Germinal center (tissue), 1 donor: ENCODE measurements at places on chromosomes 6 and 20.

GRCh38 chr20:63738687-63739129 lies 868 bp upstream of the SLC2A4RG start:
- DNase-seq, result no peak

DNA sequence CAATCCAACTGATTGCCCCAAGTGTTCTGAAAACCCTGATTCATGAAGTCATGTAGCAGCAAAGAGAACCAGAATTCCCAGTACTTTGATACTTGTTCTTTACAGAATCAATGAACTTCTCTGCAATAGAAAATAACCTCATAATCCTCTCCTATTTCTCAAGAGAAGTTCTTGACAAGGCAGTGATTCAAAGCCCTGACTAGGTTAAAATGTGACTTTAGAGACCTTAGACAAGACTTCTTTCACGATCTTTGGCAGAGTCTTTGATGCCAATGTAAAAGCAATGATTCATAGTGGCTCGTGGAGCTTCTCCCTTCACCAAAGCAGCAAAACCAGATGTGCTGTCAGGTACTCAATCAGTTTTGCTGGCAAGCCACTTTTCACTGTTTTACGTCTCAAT lies 95.2 kb downstream of the CDK19 start:
- no peak for DNase-seq

DNA sequence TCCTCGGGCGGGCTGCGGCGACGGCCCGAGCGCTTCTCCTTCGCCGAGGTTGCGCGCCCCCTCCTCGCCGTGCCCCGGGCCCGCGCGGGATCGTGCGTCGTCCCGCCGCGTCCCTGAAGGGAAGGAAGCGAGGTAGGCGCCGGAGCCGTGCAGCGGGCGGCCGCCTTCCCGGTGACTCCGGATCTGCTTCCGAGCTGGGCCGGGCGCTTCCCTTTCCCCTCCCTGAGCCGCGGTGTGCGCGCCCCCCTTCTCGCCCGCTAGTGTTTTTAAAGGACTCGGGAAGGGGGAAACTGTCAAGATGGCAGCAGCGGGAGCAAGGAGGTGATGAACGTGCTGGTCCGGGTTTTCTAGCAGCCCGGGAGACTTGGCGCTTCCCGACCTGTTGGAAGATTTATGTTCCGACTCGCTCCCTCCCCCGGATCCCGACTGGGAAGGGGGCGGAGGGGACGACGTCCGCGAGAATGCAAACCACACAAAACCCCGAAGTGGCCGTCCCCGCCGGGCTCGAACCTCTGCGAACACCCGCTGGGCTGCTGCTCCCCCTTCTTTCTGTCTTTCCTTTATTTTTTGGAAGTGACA lies 744 bp upstream of the FOXO3 start:
- no peak for DNase-seq

DNA sequence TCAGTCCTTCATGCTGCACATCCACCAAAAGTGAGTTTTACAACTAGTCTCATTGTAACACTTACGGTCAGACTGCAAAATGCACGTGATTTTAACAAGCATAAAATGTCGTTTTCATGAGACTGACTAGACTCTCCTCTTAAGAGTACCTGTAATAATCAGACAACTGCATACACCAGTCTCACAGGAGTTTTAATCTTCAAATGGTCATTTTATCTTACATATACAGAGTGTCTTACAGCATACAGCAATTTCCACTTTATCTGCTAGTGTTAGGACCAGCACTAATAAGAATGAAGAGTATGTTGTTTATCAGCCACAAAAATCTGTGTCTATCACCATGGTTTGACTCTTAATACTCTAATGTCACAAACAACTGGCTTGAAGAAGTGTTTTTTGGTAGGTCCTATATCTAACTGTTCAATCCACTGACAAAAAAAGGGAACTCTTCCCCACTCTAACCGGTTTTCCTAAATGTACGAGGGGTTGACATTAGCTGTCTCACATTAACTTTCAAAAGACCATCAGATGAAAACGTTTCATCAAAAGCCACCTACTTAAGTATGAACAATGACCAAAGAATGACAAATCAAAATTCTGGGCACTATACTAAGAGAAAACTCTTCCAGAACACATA lies 1.5 kb upstream of the ASF1A start:
- DNase-seq, result no peak

GRCh38 chr6:117985916-117986315 lies 78.9 kb downstream of the SLC35F1 start:
- no peak for DNase-seq

DNA sequence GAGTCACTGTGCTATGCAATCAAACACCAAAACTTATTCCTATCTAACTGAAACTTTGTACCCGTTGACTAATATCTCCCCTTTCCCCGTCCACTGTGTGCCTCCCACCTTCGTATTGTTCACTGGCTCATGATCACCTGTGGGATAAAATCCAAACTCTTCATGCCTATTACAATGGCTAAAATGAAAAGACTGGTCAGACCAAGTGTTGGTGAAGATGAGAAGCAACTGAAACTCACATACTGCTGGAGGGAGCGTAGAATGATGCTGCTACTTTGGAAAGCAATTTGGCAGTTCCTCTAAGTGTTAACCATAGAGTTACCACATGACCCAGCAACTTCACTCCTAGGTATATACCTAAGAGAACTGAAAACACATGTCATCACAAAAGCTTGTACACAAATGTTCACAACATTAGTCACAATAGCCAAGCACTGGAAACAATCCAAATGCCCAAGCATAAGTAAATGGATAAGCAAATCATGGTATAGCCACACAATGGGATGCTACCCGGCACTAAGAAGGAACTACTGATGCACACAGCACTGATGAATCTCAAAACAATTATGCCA lies 13.1 kb downstream of the RPS10 start:
- no peak for DNase-seq

- DNase-seq, result no peak
Observed at GRCh38 chr6:123515715-123516114, 121.0 kb downstream of the TRDN start.

- no peak for DNase-seq
Observed at GRCh38 chr6:44367681-44368080, 19.8 kb upstream of the CDC5L start.

DNA sequence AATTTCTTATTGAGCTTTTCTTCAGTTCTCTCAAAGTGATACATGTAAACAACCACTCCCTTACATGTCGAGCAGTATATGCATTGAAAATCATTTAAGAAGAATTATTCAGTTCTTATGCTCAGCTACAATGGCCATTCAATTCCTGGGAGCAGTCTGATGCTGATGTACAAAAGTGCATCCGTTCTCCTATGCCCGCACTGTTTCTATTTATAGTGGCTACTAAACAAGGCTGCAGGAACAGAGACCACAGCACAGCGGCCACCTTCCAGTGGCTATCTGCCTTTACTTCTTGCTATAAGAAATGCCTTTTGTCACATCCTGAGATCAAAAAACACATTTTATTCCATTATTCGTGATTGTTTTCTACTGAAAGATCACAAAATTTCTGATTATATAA lies 82.2 kb downstream of the FHL5 start:
- DNase-seq, result no peak
